ENCODE measurements at places on chromosomes 6 and 20.
A peak's percentile ranks its signal among the peaks of the same experiment; 100 is the strongest.

GRCh38 chr6:42448927-42449659 is 2.6 kb downstream of the TRERF1 start:
- no peak for DNase-seq

DNA sequence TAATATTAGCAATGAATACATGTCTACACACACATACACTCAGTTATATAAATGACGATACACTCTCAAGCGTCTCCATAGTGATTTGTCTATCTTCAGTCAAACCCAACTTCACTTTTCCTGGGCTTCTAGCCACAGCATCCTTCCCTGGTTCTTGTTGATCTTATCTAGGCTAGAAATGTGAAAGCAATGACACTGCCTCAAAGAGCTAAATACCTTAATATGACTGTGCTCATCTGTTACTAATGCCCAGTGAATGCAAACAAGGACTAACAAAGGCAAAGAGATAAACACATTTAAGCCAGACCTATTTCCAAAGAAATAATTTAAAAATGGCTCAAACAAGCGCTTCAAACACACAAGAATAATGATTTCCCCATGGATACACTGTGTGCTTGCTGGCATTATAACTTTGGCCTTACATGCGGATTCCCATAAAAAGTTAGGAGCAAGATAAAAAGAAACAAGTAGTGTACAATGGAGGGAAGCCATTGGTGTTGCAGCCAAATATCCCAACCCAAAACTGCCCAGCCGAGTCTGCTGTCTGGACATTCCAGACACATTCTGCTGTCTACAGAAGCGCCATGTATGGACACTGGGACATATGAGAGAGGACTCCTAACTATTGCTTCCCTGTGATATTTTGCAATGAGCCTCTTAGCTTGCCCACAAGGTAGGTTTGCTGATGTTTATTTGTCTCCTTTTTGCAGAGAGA is 19.5 kb upstream of the DAAM2 start:
- DNase-seq: no peak

DNA sequence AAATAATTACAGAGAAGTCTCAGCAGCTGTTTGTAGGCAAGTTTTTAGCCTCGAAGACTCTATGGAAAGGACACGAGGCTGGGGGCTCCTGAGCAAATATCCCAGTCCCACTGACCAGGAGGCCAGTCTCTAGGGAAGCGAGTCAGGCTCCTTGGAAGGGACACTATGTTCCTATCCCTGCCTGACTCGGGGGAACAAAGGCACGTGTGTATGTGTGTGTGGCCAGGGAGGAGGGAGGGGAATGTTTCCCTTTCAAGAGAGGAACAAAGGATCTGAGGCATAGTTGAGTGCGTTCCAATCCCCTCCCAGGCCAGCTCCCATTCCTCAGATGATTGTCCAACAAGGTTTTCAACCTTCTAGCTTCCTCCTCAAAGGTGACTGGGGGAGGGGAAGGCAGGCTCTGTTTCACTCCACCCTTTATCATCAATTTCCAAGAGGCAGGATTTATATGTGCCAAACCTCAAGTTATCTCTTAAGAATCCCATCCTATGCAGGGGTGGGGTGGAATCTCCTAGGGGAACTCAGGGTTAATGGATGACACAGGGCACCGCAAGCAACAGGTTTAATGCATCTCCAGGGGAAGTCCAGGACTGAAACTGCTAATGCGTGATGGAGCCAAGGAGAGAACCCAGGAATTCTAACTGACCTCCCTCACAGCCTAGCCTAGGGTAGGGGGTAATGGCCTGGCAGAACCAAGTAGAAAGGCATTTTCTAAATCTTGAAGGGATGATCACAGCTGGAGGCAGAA is 9.9 kb downstream of the BCL2L1 start:
- DNase-seq: no peak

- DNase-seq: no peak
These were observed 159.7 kb upstream of the AHI1 start for GRCh38 chr6:135657207-135657606.

DNA sequence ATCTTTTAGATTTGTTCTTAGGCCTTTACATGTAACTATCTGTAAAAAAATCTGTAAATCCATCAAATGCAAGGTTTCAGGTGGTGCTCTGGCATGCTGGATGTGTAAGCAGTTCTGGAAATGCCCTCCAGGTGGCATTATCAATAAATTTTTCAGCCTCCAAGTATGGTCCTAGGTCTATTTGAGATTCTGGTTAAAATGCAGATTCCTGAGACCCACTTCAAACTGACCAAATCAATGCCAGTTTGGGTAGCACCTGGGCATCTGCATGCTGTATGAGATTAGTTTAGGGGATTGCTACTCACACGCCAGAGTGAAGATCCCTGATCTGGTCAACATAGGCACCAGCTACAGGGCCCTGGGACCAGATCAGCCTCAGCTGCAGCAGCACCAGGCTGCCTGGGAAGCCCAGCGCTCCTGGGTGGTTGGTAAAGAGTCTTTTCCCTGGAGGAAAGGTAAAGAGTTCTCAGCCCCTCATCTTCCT is 507.3 kb upstream of the CITED2 start:
- DNase-seq: no peak

DNA sequence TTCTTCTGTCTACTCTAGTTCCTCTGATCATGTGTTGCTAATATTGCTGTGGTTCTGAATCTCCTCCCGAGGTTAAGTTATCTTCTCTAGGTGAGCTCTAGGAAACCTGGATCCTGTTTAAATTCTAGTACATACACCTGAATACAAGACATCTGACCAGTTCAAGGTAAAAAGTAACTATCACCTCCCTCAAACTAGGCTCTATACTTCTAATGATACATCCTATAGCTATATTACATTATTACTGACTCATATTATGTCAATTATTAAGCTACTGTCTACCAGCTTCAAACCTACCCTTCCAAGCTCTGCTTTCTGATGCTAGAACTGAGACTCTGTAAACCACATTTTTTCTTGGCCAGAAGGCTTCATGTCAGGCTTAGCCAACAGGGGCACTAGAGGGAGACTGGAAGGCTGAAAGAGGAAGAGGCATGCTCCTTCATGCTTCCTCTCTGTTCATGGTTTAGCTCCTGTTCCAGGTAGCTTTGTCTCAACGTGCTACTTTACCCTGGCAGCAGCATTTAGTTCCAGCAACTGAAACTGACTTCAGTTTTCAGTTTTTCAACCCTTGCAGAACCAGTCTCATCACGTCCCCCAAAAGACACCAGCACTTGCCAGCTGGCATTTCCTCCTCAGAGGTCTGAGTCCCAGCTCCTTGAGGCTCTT is 148.4 kb upstream of the TOP1 start:
- DNase-seq: no peak

- no peak for DNase-seq
These were observed 4.1 kb upstream of the TFAP2C start for GRCh38 chr20:56624786-56625681.

- no peak for DNase-seq
These were observed 1.0 kb downstream of the ARMH2 start for GRCh38 chr6:24797596-24798216.

GRCh38 chr6:20605061-20605460 is 70.8 kb downstream of the CDKAL1 start:
- DNase-seq: no peak

DNA sequence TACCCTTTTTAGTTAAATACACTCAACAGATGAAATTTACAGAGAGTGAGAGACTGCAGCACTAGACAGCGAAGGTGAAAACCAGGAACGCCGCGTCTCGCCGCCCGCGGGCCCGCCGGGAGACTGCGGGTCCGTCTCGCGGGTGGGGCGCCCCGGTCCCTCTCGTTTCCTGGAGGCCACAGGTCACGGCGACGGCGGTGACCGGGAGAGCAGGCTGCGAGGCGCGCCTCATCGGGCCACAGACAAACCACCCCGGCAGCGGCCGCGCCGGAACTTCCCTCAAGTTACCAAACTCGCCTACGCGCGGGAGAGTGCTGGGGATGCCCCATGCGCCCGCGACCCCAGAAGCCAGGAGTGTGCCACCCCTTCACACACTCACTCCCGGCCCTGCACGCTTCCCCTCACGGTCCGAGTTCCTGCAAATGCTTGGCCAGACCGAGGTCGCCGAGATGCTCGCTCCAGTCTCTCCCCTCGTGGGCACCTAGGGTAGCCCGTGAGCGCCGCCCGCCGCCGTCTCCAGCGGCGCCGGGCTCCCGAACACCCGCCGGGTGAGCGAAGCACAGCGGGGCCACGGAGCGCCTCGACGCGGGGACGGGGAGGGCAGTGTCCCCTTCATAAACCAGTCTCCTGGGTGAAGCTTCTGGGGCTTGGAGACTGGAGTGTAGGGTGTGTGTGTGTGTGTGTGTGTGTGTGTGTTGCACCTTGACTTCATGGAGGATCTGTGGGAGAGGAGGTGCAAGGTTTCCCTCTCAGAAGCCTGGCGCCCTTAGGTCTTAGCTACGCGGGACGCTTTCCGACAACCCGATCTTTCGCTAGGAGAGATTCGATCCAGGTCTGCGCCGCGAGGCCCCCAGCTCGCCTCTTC is 1.4 kb downstream of the BACH2 start:
- peak; percentile 65 for DNase-seq

DNA sequence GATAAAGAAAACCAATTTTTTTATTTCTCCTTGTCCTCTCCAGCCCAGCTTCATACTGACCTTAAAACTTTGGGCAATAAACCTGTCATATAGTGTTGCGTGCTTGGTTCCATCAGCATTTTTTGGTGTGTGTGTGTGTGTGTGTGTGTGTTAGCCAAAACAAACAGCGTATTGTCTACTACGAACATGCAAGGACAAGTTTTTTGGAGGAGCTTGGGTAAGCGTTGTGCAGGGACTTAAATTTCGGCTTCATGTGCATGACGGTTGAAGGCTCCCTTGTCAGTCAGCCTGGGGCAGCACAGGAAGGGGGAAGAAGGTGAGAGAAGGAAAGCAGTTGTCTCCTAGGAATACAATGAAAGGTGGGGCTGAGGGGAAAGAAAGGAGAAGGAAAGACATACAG is 62.0 kb upstream of the PAX1 start:
- no peak for DNase-seq

- peak; percentile 79 for DNase-seq
These were observed 880.5 kb upstream of the DEFB115 start for GRCh38 chr20:30376767-30377658.

DNA sequence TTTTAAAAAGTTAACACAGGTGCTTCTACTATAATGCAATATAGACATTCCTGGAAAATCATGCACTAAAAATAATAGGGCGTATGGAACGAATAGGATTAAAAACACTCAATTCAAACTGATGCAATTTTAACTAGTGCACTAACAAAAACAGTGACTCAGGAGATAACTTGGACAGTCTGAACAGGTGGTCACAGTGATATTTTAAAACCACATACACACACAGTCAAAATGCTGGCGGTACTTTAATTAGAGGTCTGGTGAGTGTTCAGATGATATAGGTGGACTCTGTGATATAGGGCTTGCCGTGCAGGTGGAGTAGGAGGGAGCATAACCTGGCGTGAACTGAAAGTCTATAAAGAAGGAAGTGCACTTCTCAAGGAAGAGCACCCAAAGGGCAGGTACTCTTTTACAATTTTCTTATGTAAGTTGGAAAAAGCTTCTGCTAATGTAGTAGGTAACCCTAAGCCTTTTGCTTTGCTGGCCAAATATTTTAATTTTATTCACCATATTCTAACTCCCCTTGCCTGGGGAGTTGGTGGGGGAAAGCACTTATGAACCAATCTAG is 41.9 kb upstream of the PLN start:
- no peak for DNase-seq

- no peak for DNase-seq
These were observed 2.0 kb upstream of the TMEM181 start for GRCh38 chr6:158557927-158558326.

DNA sequence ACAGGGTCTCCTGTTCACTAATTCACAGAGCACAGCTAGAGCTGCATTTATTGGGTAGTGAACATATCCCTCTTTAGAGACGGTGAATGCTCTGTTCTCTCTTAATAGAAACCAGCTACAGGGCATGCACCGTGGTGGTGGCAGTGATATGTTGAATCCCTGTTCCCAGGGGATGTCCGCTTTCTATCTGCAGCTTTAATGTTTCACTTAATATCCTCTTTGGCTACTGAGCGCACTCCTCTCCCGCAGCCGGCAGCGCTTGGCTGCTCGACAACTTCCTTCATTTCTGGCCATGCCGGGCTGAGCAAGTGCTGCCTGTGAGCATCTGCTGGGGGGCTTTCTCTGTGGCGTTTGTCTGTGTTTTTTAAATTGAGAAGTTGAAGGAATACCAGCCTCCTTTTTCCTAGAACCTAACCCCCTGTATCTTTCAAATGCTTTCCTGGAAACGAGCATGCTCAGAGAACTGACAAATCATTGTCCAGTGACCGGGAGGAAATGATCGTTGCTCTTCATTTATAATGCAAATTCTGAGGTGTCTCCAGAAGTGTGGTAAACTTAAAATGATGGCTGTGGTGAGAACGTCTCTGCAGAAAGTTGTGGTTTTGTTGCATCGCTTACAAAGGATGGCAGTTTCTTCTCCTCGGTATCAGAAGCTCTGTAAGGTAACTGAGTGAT is 297.9 kb downstream of the UTRN start:
- DNase-seq: no peak

DNA sequence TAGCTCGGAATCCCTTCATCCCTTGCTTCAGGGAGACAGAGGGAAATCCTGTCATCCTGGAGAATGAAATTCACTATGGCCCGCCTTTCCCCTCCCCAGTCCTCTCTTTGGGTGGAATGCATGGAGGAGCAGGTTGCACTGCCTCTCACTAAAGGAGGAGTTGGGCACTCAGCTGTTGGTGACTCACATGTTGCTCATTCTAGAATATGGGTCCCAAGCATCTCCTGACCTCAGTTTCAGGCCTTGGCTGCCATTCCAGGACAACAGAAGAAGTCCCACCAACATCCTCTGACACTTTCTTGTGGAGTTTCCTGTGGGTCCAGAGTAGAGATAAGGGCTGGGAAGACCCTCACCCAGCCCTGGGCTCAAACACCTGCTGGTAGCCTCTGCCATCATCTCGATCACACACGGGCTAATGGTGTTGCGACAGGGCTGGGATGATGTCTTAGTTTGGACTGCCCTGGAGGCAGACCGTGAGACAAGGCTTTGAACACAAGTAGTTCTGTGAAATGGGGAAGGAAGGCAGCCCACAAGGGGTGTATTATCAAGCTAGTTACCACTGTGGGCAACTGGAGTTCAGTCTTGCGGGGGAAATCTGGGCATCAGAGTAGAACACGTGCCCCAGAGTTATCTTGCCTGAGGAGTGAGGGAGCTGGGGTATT is 52.4 kb upstream of the RNF24 start:
- no peak for DNase-seq

- no peak for DNase-seq
These were observed 9.9 kb upstream of the RNASET2 start for GRCh38 chr6:166966268-166966667.

GRCh38 chr20:41437836-41438235 is 71.2 kb upstream of the EMILIN3 start:
- DNase-seq: no peak

All from stimulated activated CD4-positive, alpha-beta T cell treated with anti-CD3 and anti-CD28 coated beads, TNF-alpha, amount 100 ng/mL, for 48 hours (primary cell).